Right renal cortex interstitium (tissue), 3 donors: ENCODE measurements at places on chromosomes 2 and 18.

GRCh38 chr18:61847164-61847791 is 45.5 kb downstream of the RNF152 start:
- no peak for DNase-seq

- DNase-seq, result no peak
Observed at GRCh38 chr2:177242121-177242987, 22.2 kb downstream of the NFE2L2 start.

- DNase-seq, result no peak
Observed at GRCh38 chr2:141207036-141207385, 923.8 kb downstream of the LRP1B start.

DNA sequence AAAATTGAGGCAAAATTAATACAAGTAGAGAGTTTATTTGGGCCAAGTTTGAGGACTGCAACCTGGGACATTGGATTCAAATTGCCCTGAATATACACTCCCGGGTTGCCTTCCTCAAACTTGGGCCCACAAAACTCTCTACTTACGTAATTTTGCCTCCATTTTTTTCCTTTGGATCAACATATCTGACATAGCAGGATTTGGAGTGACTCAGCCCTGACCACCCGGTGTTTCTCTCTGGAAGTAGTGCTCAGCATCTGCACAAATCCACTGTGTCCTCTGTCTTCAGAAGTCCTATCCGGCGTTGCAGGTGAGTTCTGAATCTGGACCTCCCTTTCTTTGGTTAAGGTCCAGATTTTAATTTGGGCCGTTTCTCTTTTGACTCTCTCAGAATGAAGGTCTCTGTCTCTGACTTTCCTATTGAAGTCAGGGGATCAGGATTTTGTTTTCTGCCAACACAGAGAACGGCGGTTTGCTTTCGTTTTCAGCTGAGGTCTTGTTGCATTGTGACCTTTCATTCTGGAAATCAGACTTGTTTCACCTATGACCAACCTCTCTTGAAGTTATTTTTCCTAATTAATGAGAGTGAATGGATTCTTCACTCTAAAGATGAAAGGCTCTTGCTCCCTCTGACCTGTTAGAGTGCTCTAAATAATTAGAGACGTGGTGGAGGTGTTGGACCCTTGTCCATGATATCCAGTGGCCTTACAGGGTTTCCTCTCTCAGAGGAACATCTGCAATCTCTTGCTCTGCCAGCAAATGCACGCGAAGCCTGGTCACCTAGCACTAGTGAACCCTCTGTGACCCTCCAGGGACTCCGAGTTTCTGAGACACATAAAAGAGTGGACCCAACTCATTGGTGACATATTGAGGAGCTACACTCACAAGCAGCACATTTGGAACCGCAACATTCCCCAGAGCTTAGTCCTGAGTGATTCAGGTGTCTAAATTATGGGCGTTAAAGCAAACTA is 13.6 kb downstream of the TCF23 start:
- no peak for DNase-seq

- DNase-seq, result no peak
Observed at GRCh38 chr2:20509770-20510490, 63.1 kb downstream of the RHOB start.

- DNase-seq, result no peak
Observed at GRCh38 chr2:240629968-240630770, 4.9 kb downstream of the GPR35 start.

- DNase-seq, result no peak
Observed at GRCh38 chr2:105127289-105127915, 89.5 kb downstream of the MRPS9 start.

GRCh38 chr2:240205772-240206171 is 65.3 kb upstream of the OTOS start:
- DNase-seq, result no peak

DNA sequence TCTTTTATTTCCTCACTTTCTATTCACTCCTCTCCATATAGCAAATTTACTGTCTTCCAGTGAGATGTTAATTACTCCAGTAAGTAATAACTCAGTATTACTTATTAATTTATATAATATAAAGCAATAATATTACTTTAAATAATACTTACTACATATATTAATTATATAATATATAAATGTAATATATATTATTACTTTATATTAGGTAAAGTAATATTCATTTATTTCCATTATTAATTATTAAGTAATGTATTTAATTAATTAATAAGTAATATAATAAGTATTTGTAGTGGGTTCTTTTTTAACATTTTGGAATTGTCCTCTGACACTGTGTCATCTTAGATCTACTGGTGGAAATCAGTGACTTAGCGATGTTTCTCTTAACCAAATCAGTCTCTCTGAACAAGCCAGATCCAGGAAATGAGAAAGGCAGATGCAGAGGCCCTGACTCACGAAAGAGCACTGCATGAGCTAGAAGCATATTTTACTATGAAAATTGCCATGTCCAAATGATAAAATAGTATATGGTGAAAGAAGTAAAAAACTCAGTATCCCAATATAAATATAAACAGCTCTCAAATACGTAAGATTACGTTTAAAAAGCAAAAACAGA is 115.9 kb downstream of the DSEL start:
- DNase-seq, result no peak

DNA sequence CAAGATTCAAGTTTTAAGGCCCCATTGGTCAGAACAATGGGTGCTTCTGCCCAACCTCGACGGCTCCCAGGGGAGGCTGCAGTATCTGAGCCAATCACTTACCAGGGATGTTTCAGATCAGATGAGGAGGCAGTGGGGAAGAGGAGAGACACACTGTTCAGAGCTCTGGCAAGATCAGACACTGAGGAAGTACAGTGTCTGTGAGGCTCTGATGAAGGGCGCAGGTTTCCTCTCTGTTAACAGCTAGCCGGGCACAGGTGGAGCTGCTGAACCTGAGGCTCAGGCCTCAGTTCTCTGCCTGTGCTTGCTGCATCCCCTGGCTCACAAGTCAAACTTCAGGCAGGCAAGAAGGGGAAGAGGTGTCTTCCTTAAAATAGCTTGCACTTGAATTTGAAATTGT is 69.7 kb downstream of the TPO start:
- no peak for DNase-seq

GRCh38 chr2:19675856-19676460 is 225.8 kb downstream of the TTC32 start:
- no peak for DNase-seq

DNA sequence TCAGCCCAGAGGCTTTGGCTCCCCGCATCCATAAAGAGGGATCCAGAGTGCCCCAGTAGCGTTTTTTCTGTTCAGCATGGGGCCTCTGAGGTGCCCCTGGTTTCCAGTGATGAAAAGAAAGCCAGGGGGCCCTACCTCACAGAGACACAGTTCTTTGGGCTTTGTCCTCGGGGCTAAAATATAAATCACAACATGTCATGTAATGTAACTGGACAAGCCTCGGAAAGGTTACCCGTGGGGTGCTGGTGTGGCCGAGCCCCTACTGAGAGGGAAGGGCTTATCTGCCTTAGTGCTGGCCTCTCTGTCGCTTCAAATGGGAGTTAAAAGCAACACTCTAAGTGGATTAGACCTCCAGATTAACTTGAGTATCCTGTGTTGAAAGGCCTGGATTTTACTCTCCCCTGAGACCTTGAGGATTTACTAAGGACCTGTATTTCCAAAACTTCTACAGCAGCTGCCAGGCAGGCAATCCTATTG is 251.6 kb upstream of the APCDD1 start:
- no peak for DNase-seq

DNA sequence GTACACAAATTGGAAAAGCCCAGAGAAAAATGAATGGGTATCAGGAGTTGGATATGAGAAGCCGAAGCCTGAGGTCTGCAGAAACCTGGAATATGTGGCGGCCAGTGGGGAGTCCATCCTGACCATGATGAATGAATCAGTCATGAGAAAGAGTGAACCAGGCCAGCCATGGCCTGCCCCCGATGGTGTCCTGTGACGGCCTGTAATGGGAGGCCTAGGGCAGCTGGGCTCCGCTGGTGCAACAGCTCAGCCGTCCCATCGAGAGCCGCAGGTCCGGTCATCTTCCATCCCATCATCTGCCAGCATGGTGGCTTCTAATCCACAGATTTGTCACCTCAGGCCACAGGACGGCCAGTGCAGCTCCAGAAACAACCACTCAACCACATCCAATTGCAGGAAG is 116.4 kb downstream of the PDCL3 start:
- DNase-seq, result no peak

GRCh38 chr18:72999971-73000607 is 132.3 kb upstream of the NETO1 start:
- no peak for DNase-seq
